RPMI7951 (cell line): ENCODE measurements at places on chromosomes 1 and 21. TPM values are rescaled to one million over a fixed set of nuclear protein-coding genes. Genes with fewer than 3 reads are reported as not detected.

- DNase-seq: no peak
Observed at GRCh38 chr1:89996450-89997110, 1.7 kb downstream of the ZNF326 start.

GRCh38 chr1:36855699-36856494, 178.4 kb downstream of the GRIK3 start:
- DNase-seq: no peak

- DNase-seq: no peak
Observed at GRCh38 chr1:118244194-118244593, 59.2 kb upstream of the SPAG17 start.

Gene MRPL37
- total RNA-seq: 144 TPM in 2 replicates

DNA sequence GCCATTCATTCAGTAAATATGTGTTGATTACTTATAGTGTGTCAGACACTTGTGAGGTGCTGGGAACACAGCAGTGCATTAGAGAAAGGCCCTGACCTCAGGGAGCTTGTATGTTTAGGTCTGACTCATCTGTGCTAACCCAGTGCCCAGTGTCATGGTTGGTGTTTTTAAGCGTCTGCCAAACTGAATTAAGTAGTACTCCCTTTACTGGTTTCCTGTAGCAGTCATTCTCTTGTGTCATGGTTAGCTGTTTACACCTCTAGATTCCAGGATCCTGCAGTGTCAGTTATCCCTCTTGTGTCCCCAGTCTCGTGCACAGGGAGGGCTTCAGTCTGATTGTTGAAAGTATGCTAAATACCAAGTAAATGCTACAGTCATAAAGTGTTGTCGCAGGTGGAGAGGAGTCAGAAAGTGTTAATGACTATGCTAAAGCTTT, 14.2 kb downstream of the UCK2 start:
- peak; percentile 70 for DNase-seq

DNA sequence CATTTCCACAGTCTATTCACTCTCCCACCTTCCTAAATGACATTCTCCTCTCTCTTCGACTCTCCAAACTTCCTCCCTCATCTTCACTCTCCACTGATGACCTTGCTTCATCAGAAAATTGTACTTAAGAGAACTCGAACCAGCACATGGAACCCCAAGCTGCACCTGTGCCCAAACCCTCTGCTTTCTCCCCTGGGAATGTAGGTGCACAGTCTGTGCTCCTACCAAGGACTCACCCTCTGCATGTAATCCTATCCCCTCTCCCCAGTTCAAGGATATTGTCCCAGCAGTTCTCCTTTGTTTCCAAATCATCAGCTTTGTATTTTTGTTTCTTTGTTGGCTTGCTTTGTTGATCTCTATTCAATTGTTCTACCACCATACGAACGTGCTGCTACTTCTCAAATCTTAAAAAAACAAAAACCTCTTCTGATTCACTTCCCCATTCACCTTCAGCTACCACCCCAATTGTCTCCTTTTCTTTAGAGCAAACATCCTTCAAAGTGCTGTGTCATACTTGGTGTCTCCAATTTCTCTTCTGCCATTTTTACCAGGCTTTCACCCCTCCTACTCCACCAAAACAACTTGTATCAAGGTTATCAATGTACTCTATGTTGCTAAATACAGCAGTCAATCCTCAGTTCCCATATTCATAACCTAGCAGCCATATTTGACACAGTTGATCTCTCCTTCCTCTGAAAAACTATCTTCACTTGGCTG, 26.8 kb downstream of the RAB3B start:
- no peak for DNase-seq

Gene ADAMTS4
- total RNA-seq: 5.2 and 8.3 TPM in 2 replicates

GRCh38 chr21:36741506-36741905, 42.6 kb downstream of the SIM2 start:
- no peak for DNase-seq

Gene THEM5
- total RNA-seq: not detected in 2 replicates

DNA sequence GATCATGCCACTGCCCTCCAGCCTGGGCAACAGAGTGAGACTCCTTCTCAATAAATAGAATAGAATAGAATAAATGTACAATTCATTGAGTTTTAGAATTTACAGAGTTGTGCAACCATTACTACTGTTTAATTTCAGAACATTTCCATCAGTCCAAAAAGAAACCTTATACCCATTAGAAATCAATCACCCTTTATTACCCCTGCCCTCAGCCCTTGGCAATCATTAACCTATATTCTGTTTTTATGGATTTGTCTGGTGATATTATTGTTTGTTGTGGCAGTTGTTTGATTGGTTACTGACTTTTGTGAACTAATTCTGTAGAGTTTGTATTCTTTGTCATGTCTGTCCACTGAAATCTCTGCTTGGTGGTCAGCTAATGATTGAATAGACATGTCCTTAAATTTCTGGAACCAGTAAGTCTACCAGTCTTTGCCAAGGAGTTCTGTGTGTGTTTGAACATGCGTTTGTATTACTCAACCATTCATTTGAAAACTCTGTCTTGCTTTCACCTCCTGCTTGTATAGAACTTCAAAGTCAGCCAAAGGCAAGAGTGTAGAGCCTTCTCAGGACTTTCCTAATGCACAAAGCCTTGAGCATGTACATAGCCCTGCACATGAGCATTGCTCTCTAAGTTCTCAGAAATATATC, 208.8 kb downstream of the GPR52 start:
- no peak for DNase-seq

DNA sequence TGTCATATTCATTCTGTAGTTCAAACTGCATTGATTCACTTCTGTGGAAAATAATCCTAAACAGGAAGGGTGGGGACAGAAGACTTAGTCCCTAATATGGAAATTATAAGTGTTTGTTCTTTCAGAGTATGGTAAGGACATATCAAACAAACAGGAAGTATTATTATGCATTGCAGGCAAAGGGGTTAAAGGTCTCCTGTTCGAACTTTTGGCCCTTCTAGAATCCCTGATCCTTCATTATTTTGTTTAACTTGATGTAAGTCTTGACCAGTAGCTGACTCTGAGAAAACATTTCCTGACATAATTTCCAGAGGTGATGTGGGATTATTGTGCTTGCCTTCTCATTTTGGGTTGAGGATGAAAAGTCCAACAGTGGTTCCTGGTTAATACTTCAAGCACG, 215.4 kb upstream of the ADGRL2 start:
- no peak for DNase-seq

Gene RPE65
- total RNA-seq: not detected in 2 replicates

Gene OR2L2
- not detected in 2 replicates for total RNA-seq

Gene EXTL2
- total RNA-seq: 50.6 and 57.2 TPM in 2 replicates

DNA sequence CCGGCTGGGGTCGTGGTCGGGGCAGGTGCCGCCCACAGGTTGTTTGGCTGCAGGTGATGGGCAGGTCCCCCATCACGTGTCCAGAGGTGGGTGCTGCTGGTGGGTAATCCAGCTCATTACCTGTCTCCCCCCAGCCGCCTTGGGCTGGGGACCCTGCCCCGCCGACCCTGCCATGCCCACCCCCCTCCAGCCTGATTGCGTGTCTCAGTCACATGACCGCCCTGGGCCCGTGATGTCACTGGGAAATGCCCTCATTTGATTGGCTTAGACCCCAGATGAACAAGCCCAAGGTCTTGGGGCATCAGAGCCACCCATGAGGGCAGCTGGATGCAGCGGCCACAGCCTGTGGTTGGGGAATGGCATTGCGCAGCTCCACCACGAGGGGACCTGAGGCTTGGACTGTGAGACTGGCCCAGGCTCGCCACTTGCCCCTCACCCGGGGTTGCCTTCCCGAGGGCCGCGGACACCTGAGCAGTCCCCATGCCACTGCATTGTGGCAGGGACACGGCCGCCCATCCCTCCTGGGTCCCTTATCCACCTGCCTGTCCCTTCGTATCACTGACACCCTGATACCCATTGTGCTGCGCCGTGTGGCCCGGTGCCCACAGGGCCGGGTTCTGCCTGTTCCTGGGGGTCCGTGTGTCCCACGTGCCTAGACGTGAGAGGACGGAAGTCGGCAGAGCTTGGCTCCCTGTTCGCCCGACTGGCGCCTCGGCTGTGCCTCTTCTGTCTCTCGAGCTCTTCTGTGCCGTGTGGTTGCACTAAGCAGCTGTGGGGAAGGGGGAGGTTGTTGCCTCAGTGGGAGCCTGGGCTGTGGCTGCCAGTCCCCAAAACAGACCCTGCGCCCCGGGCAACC, 68.0 kb downstream of the FAAP20 start:
- no peak for DNase-seq

DNA sequence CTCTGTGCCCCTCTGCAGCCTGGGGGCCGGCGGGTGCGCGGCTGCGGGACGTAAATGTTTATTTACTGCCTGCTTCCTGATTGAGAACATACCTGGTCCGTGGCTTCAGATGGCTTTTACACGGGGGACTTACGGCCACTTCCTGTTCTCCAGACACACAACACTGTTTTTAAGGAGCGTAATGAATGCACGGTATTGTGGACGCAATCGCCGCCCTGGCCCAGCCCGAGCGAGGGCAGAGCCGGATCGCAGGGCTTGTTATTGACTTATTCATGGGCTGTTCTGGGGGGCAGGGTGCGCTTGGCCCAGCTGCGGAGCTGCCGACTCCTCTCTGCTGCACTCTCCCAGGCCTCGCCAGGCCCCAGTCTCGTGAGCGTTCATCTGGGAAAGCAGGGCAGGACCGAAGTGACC, 52.8 kb upstream of the ACTRT2 start:
- no peak for DNase-seq

DNA sequence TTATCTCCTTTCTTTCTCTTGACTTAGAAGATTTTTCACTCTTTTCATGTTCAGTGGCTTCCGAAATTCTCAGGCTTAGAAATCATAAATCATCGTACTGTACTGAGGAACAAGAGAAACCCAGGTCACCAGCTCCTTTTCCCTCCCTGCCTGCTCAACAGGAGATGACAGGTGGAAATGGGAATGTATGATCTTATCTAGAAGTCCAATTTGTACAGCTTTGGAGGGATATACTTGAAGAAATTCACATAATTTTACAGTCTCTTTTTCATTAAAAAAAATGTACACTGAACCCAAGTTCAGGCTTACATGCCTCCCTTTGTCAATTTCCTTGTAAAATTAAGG, 11.7 kb downstream of the EVA1C start:
- DNase-seq: no peak

Gene NCF2
- total RNA-seq: not detected in 2 replicates

Gene TMEM52
- total RNA-seq: 0.39 and 0.48 TPM in 2 replicates

DNA sequence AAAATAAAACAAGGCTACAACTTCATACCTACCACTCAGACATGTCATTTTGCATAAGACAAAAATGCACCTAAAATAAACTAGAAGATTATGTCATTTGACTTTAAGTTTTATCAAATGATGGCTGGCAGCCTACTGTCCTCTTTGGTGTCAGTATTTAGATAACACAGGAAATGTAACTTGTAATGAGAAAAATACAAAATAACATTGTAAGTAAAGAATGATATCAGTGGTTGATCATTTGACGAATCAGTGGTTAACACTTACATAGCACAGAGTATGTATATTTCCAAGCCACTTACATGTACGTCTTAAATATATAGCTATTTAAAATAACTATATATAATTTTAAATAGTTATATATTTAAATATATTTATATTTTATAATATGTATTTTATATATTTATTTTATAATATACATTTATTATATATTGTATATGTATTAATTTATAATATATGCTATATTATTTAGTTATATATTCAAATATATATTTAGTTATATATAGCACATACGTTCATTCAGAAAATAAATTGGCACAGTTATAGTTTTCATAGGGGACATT, 44.1 kb downstream of the ZNF678 start:
- no peak for DNase-seq

GRCh38 chr21:42799948-42800347, 79.4 kb downstream of the WDR4 start:
- DNase-seq: no peak

Gene TRABD2B
- total RNA-seq: not detected in 2 replicates

GRCh38 chr1:240284656-240285414, 193.2 kb downstream of the FMN2 start:
- DNase-seq: no peak

Gene CFAP141
- total RNA-seq: not detected in 2 replicates

Gene RIMKLA
- total RNA-seq: 0.12 and 0.88 TPM in 2 replicates

- no peak for DNase-seq
Observed at GRCh38 chr1:169802888-169803287, 8.2 kb upstream of the METTL18 start.

DNA sequence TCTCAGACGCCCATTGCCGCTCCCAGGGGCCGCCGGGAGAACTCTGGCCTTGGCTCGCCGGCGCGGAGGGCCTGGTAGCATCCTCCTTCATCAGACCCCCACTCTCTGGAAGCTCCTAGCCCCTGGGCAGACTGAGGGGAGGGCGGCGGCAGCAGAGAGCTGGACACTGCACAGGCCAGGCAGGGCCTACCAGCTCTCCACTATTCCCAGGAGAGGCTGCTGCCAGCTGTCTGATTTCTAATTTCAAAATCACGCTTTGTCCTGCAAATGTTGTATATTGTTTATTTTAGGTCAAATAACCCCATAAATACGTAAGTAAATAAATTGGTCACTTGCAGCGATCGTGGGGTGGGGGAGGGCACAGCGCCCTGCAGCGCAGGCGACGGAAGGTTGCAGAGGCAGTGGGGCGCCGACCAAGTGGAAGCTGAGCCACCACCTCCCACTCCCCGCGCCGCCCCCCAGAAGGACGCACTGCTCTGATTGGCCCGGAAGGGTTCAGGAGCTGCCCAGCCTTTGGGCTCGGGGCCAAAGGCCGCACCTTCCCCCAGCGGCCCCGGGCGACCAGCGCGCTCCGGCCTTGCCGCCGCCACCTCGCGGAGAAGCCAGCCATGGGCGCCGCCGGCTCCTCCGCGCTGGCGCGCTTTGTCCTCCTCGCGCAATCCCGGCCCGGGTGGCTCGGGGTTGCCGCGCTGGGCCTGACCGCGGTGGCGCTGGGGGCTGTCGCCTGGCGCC, at the start of gene MTARC1:
MTARC1 (plus strand) TSS at position 577 of the 732 bp plus-strand sequence; CDS start at position 609, 32 bp downstream.
- peak; percentile 32 for DNase-seq

Gene ATP6V1G3
- total RNA-seq: not detected in 2 replicates

GRCh38 chr1:18890706-18891425, 11.5 kb downstream of the ALDH4A1 start:
- peak; percentile 16 for DNase-seq

DNA sequence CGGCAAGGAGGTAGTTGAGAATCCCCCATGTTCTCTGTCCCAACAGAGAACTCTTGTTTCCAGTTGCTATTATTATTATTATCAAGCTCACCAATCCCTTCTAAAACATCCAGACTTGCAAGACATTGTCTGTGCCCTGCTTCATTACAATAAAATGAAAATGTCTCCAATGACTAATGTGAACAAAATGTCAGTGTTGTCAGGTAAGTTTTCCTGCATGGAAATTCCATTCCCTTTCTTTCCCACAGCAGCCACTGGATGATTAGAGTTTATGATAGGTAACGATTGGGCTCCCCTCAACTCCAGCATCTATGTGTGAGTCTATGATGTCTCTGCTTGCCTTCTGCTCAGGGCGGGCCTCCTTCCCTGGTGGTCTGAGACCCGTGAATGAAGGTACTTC, 8.9 kb upstream of the DYRK1A start:
- DNase-seq: no peak
